Stimulated activated CD8-positive, alpha-beta memory T cell treated with anti-CD3 and anti-CD28 coated beads, Interleukin-4, amount 100 ng/mL, for 24 hours (primary cell): ENCODE measurements at places on chromosomes 16 and 17.

GRCh38 chr16:10741844-10742243 lies 1.8 kb upstream of the NUBP1 start:
- no peak for DNase-seq

GRCh38 chr16:21056396-21056795 lies 94.2 kb downstream of the DNAH3 start:
- no peak for DNase-seq

GRCh38 chr17:20039037-20039436 lies 29.9 kb downstream of the SPECC1 start:
- DNase-seq, result no peak

- DNase-seq, result peak; percentile 58
Measured at GRCh38 chr17:39920218-39921210, 2.1 kb upstream of the GSDMB start.

- no peak for DNase-seq
Measured at GRCh38 chr17:69913616-69914015, 161.4 kb upstream of the KCNJ16 start.

GRCh38 chr17:42665581-42666001 lies 6.5 kb downstream of the TUBG2 start:
- no peak for DNase-seq

GRCh38 chr16:84930298-84931106 lies 80.8 kb downstream of the ZDHHC7 start:
- DNase-seq, result peak; percentile 7
